ENCODE measurements at places on chromosomes 2 and 18.

- no peak for DNase-seq
Measured at GRCh38 chr2:100739735-100740432, 80.1 kb upstream of the NPAS2 start.

- DNase-seq, result no peak
Measured at GRCh38 chr2:23077596-23077995, 307.4 kb upstream of the KLHL29 start.

GRCh38 chr2:222797871-222798270, 63.0 kb upstream of the ACSL3 start:
- DNase-seq, result no peak

- no peak for DNase-seq
Measured at GRCh38 chr2:241000831-241001321, 2.5 kb downstream of the SNED1 start.

- DNase-seq, result no peak
Measured at GRCh38 chr2:146295080-146295670, 1549.7 kb upstream of the ACVR2A start.

- peak; percentile 74 for DNase-seq
Measured at GRCh38 chr2:12759248-12759647, 42.5 kb downstream of the TRIB2 start.

- no peak for DNase-seq
Measured at GRCh38 chr18:79422022-79422782, 26.5 kb downstream of the NFATC1 start.

GRCh38 chr2:26614216-26615138, 26.7 kb downstream of the CIB4 start:
- DNase-seq, result no peak

DNA sequence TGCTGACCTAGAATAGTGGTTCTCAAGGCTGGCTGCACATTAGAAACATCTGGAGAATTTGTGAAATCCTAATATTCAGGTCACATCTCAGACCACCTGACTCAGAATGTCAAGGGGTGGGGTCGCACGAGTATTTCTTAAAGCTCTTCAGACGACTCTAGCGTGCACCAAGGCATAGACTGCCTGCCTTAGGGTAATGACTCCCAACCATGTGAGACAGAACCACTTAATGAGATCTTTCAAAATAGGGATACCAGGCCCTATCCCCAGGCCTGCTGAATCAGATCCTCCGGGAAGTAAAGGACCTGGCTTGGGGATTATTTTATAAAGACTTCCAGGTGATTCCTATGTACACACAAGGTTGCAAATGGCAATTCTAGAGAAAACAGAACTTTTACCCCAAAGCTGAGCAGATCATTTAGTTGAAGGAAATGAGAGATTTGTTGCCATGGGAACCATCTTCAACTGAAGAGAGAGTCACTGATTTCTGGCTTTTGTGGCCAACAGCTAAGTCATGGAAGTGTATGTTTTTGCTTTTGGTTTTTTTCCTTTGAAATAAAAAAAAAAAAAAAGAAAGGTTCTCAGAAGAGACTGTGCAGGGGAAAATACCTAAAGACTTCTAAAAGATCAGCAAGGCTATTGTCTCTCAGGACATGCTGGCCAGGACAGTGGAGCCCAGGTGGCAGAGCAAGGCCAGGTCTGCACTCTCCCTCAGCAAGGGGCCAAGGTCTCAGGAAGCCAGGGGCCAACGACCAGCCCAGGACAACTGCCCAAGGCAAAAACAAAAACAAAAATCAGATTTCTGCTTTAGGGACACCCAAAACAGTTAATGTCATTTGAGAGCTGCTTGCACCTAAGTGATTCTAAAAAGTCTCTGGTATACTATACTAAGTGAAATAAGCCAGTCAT, 15.3 kb upstream of the LOXHD1 start:
- DNase-seq, result no peak

DNA sequence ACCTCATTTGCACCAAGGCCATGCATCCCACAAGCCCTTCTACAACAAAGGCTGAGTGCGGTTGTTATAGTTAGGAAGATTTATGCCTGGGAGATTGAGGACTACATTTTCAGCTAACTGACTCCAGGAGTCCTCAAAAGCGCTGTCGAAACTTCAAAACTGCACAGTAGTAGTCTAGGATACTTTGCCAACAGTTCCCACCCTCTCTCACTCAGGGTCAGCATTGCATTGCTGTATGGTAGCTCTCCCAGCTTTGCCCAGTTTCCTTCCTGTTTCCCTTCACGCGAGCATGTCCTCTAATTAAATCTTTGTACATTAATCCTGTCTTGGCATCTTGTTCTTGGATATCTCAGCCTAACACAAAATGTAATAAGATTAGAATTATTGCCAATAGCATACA, 420.6 kb upstream of the UBE2E3 start:
- DNase-seq, result peak; percentile 55

- DNase-seq, result no peak
Measured at GRCh38 chr2:152344579-152345195, 9.7 kb downstream of the FMNL2 start.

- no peak for DNase-seq
Measured at GRCh38 chr2:48109491-48110204, 203.3 kb upstream of the FBXO11 start.

- peak; percentile 73 for DNase-seq
Measured at GRCh38 chr2:196823750-196824522, 14.8 kb upstream of the C2orf66 start.

GRCh38 chr18:6504605-6505497, 90.1 kb upstream of the L3MBTL4 start:
- DNase-seq, result no peak

GRCh38 chr2:129118296-129118695, 799.6 kb upstream of the HS6ST1 start:
- DNase-seq, result no peak

DNA sequence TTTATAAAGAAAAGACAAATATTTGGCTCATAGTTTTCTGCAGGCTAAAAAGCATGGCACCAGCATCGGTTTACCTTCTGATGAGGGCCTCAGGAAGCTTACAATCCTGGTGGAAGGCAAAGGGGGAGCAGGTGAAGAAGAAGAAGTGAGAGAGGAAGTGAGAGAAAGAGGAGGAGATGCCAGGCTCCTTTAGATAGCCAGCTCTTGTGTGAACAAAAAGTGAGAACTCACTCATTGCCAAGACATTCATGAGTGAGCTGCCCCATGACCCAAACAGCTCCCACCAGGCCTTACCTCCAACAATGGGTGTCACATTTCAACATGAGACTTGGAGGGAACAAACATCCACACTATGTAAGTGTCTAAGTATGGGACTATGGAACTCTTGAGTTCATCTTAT, 14.3 kb downstream of the CCDC150 start:
- DNase-seq, result no peak

DNA sequence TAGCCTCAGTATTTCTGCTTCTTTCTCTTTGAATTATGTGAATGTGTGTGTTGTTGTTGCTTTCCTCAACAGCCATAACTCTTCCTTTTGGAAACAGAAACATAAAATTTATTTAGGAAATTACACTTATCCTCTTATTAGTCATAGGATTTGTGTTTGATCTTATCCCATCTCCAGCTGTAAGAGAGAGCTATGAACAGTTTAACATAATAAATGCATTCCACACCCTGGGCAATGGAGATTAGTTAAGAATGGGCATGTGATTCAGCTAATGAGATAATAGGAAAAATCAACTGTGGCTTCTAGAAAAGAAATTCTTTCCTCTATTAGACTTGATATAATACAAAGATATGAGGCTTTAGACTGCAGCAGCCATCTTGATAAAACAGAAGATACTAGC, 55.0 kb downstream of the SCN7A start:
- DNase-seq, result no peak

DNA sequence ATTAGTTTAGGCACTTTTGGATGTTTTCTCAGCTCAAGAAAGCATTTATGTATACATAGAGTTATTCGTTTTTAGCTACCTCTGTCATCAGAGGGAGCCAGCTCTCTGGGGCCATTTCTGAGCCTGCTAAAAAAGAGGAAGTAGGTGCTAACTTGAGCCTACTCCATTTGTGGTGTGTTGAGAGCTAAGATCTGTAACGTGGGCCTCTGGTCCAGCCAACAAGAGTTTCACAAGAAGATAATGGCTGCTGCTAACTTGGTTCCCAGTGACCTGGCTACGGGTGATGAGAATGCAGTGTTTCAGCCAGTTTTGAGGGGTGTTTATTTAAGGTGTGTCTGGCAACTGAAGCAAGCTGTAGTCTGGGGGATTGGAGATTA, 182.5 kb downstream of the PRKCE start:
- DNase-seq, result no peak

- no peak for DNase-seq
Measured at GRCh38 chr18:68017385-68017784, 500.9 kb upstream of the DSEL start.

- DNase-seq, result no peak
Measured at GRCh38 chr2:85566265-85566664, 5.0 kb upstream of the GGCX start.

- DNase-seq, result no peak
Measured at GRCh38 chr2:224103651-224104050, 64.6 kb upstream of the SERPINE2 start.

GRCh38 chr18:35144698-35145097, 96.1 kb upstream of the ZNF397 start:
- no peak for DNase-seq

DNA sequence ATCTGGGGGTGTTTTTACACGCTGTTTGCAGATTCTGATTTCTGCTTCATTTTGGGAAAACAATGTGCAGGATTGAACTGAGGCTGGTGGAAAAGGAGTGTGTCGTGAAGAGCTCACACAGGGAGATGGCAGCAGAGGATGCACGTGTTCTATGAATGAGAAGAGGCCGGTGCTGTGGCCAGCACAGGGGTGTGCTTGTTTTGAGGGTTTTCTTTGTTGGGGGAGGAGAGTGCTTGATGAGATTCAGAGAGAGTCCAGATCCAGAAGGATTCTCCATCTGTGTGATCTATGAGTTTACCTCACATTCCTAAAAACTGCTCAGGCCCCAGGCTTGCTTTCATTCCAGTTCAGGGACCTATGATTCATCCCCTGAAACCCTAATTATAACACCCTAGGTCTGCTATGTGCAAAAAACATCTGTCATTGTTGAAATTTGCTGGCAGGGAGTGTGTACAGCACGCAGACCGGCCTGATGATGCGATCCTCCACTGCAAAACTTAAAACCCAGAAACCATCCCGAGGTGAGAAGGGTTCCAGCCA, 12.1 kb downstream of the TGFA start:
- peak; percentile 51 for DNase-seq

DNA sequence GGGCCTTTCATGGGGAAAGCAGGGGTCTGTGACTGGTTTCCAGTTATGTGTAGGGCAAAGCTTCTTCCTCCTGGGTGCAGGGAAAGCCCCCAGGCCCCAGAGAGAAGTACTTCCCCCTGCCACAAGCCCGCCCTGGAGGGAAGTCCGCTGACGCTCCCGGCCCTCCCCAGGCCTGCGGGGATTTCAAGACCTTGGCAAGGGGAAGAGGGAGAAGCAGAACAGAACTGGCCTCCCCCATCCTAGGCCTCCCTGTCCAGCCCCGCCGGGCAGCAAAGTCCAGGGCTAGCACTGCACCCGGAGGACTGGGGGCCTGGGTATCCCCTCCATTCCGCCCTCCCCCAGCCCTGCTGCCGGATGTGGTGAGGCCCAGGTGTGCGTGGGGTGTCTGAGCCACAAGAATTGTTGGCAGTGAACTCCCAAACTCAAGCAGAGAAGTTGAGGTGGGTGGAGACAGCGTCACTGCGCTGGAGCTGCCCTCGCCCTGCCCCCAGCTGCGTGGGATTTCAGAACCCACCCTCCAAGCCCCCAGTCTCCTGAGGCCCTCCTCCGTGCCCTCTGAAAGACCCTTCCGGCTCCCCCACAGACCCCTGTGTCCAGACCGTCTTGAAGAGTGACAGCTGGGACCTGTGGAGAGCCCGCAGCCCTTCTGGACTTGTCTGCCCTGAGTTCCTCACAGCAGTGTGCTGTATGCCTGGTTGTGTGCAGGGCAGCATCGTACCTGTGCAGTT, 1.1 kb upstream of the DUSP2 start:
- DNase-seq, result no peak

- DNase-seq, result no peak
Measured at GRCh38 chr2:50309503-50309902, 722.4 kb downstream of the NRXN1 start.

DNA sequence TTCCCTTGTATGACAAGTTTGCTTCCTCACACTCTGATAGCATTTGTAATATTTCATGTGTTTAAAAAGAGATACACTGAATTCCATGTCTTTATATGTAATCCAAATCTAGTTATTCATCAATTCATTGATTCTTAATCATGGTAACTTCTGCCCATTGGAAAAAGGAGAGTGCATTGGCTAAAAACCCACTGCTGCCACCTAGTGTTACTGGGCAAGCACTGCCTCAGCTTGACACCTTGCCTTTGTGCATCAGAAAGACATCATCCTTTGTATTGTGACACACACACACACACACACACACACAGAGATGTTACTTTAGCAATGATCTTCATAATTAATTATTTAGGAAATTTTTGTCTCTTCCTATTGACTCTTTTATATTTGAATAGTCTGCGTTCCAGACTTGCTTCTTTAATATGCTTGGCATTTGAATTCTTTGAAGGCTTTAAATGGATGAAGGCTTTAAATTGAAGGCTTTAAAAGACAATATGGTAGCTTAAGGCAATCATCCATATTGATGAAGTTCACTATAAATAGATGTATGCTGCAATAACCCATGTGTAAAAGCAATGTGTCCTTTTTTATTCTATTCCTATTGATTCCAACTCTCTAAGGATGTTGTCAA, 414.2 kb upstream of the CHST9 start:
- peak; percentile 48 for DNase-seq

DNA sequence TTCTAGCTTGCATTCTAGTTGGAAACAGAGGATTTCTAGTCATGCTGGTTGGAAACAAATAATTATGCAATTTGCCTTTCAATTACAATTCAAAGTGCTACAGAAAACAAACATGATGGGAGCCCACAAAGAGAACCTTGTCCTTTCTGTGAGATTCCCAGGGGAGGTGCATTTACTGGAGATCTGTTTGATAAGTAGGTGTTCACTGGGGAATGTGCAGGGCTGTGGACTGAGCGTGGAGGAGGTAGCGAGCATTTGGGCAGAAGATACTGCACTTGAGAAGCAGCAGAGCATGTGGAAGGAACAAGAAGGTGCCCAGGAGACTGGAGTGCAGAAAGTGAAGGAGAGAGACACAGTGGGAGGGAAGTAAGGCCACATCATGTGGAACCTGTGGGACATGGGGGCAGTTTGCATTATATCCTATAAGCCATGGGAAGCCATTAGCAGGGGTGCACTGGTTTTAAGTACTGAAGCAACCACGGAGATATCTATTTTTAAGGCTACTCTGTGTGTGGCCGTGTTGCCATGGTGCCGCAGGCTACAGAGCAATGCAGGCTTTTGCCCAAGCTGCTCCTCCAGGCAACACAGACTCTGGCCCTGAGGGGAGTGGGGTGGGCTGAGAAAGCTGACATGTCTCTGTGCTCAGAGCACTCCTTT, 154.0 kb downstream of the ANTXR1 start:
- DNase-seq, result no peak

DNA sequence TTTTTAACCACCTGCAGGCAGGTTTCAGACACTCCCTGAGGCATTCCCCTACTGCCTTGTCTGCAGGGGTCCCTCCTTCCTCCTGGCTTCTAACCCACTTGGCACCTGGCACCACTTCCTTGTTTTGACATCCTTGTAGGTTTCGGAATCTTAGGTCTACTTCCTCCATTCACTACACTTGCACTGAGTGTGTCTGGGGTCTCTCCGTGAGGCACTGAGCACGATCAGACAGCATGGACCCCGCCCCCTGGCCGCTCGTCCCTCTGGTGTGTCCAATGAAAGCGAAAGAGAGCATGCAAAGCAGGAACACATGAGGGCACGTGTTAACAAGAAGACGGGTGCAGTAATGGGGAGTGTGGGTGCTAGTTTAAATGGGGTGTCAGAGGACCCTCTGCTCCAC, 63.8 kb downstream of the HAUS1 start:
- no peak for DNase-seq

- no peak for DNase-seq
Measured at GRCh38 chr2:128412181-128412871, 93.7 kb upstream of the HS6ST1 start.

GRCh38 chr2:186691231-186691630, 2.6 kb upstream of the FAM171B start:
- DNase-seq, result no peak
